ENCODE measurements at places on chromosomes 1 and 21.
A peak's percentile ranks its signal among the peaks of the same experiment; 100 is the strongest.

GRCh38 chr1:35674111-35674510, 32.8 kb upstream of the PSMB2 start:
- DNase-seq, result no peak

DNA sequence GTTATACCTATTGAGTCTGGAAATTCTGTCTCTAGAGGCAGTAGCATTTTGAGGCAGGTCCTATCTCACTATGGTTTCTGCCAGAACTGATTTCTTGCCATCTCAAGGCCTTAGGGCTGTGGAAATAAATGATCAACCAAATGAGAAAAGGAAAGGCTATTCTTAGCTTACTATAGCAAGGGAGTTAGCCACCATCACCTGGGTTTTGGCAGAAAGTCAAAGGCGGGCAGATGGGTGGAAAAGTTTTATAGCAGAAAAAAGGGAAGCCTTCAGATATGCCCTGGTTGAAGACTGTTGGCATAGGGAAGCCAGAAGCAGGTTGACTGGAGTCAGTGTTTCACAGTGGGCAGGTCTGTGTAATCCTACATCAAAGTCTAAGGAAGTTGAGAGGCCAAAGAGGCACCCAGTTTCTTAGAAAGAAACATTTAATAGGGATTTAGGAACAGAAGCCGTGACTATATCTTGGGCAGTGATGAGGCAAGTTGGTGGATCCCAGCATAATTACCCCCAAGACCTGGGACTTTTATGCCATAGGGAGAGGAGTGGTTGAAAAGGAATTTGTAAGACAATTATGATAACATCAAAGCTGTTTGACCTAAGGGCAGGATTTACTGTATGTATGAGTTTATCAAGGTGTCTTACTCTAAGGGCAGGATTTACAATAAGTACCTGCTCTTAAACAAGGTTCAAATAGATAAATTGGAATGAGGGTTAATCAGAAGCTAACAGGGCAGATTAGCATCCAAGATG, 29.7 kb downstream of the CTH start:
- DNase-seq, result no peak

- DNase-seq, result no peak
Observed at GRCh38 chr1:109096120-109096519, 5.6 kb downstream of the TMEM167B start.

DNA sequence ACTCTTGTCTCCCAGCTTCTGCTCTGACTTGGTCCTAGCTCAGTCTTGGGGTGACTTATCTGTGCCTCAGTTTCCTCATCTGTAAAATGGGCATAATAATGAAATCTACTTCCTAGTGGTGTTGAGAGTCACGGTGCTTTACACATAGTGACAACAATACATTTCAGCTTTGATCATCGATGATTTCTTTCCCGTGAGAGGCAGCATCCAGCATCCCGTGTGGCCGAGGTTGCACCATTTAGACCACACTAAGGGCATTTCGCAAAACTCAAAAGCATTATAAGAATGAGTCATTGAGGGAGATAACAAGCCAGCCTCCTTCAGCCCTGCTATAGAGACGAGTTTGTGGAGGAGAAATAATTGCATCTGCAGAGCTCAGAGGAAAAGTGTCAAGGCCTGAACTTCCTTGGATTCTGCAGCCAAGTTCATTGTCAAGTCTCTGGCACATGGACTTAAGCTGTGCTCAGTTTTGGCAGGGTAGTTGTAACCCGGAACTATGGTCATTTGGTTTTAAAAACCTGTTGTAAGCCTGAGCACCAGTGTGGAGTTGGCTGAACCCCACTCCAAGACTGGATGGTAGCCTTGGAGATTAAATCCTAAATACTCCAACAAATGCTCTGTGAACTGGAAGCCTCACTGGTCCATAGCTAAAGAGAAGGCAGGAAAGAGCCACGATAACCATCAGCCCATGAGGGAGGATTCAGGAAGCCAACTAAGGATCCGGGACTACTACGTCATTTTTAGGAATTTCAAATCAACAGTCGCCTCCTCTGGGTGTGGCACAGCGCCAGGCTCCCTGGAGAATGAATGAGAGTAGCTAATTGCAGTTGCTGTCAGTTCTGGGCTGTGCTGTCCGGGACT, 64.2 kb downstream of the TCP10L start:
- DNase-seq, result peak; percentile 82

GRCh38 chr1:203039609-203040512, 13.6 kb downstream of the PPFIA4 start:
- DNase-seq, result no peak

GRCh38 chr1:97551113-97551512, 369.7 kb downstream of the DPYD start:
- no peak for DNase-seq

DNA sequence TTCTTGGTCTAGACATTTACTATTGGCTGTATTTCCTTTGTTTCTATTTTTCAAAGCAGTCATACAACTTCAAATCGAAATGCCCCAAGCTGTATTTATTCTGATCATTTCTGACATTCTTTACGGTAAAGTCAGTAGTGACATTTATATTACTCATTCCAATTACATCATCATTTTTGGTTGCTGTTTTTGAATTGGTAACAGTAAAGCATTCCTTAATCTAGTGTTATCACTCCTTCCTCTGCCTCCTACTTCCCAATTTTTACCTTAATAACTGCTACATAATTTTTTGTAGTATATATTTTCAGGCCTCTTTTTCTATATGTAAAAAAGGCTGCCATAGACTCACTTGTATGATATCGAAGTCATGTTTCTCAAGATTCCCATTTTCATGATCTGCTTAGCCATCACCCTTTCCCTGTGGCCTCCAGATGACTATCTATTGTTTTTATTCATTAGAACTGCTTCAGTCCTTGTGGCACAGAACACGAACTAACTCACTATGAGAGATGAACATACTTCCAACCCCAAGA, 167.2 kb downstream of the RUNX1 start:
- DNase-seq, result no peak

GRCh38 chr1:56229186-56229585, 350.2 kb downstream of the PLPP3 start:
- DNase-seq, result peak; percentile 40

DNA sequence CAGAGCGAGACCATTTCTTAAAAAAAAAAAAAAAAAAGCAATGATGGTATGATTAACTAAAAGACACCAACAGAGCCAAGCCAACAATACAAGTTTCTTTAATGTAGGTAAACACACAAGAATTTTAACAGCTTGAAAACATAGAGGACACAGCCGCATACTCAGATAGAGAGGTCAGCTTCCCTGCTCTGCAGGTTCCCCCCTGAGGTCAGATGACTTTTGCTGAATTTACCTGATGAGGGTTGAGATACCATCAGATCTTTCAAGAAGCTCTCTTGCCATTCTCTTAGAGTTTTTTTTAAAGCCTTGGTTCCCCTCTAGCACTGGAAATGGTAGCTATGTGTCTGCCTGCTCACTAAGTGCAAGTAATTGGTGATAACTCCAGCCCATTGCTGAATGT, 31.1 kb downstream of the BCAS2 start:
- no peak for DNase-seq

- DNase-seq, result no peak
Observed at GRCh38 chr1:60129911-60130310, 56.3 kb upstream of the C1orf87 start.

GRCh38 chr1:111776391-111776790, 20.7 kb downstream of the DDX20 start:
- no peak for DNase-seq

DNA sequence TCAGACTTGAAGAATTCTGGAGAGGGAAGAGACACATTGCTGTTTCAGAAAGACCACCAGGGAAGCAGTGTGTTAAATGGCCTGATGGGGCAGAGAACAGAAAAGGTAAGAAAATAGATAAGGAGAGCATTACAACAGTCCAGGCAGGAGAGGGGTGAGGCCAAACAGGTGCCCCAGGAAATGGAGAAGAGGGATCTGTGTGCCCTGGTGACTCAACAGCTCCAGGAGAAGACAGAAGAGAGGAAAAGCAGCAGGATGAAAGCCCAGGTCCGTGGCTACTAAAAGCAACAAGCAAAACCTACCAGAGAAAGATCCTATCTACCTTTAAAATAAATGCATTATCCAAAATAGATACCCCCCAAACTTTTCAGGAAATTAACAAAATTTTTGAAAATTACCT, 9.2 kb downstream of the TP53BP2 start:
- DNase-seq, result no peak

DNA sequence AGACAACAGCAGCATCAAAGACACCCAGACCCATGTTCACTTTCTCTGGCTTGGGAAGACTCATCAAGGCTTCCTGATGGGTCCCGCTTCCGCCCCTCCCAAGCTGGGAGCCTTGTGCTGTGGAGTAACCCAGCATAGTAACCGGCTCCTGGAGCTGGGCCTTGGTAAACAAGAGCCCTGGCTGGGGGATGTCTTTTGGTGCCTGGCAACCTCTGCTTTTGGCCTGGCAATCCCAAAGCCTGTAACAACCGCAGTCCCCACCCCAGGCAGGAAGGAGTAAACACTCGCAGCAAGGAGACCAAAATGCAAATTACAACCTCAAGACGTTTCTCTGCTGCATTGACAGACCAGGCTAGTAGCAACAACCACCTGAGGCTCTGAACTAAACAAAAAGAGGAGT, 16.9 kb upstream of the THRAP3 start:
- peak; percentile 75 for DNase-seq

- no peak for DNase-seq
Observed at GRCh38 chr21:41962425-41962966, 8.7 kb upstream of the C2CD2 start.

DNA sequence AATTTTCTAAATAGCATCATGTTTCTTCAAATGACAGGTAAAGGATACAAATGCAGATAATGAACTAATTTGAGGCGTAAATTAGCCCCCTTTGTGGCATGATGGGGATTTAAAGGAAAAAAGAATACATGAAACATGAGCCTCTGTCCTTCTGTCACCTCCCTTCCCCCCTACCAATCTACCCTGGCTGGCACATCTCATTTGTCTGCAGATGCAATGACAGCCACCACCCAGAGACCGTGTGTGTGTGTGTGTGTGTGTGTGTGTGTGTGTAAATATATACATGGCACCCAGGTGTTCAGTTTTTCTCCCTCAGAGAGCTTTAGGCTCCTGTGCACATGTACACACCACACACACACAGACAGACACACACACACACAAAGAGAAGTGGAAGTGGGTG, 451.1 kb downstream of the RWDD3 start:
- DNase-seq, result no peak

- DNase-seq, result no peak
Observed at GRCh38 chr1:215517441-215517891, 49.6 kb upstream of the KCTD3 start.

GRCh38 chr1:14367451-14367850, 231.0 kb upstream of the KAZN start:
- no peak for DNase-seq

- no peak for DNase-seq
Observed at GRCh38 chr1:23370330-23370708, 683 bp upstream of the ZNF436 start.

DNA sequence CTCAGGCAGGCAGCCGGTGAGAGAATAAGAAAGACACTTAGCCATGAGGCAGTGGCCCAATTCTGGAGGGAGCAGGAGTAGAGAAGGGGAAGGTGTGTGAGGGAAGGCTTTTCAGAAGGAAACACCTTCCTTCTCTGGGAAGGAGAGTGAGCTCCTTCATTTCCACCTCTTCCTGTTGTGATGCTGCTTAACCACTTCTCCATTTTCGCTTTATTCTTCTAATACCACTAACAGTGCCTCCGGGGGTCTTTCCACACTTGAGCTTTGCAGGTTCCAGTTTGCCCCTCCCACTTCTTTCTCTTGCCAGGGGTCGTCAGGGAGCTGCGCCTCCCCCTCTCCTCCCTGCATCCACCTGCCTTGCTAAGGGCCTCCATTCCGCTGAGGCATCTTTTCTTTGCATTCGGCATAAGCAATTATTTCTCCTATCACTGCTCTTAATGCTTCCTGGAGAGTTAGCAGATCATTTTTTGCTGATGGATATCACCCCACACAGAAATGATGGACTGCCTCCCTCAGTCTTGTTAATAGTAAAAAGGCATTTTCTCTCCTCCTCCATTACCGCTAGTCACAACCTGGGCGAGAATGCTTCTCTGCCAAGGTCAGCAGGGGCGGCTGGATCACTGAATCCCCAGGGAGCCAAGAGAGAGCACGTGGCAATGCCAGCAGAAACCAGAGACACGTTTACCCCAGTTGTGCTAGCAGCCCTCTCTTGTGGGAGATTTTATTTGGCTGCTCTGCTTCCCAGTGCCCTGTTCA, 74.8 kb downstream of the ELAVL4 start:
- DNase-seq, result no peak

- no peak for DNase-seq
Observed at GRCh38 chr21:42777064-42777756, 102.1 kb downstream of the WDR4 start.

- no peak for DNase-seq
Observed at GRCh38 chr1:213399695-213400094, 348.7 kb downstream of the RPS6KC1 start.

GRCh38 chr1:110728388-110729001, 53.8 kb upstream of the KCNA3 start:
- DNase-seq, result no peak

DNA sequence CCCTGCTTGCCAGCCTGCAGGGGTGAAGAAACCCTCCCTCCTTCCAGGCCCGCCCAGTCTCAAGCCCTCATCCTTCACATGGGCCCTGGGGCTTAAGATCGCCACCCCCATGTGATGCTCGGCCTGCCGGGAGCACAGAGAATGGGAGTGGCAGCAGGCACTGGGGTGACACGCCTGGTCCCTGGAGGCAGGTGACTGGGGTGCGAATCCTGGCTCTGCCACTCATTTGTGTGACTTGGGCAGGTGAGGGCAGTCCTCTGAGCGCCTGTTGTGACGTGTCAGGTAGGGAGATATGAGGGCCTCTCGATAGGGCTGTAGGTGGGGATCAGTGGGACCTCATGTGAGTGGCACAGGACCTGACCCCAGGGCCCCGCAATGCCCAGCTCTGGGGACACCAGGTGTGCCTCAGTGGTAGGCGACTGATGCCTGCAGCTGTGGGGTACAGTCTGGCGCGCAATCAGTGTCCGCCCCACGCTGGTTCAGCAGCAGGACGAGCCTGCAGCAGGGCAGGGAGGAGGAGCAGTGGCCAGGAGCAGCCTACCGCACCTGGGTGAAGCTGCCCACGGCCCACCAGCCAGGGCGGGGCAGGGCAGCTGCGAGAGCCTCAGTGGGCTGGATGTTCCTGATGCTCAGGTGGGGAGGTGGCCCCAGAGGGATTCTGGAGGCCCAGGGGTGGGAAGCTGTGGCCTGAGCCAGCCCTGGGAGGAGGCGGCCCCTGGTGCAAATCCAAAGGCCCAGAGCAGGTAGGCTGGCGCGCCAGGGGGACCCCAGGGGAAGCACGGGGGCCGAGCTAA, 6.2 kb downstream of the SH2D5 start:
- DNase-seq, result no peak

DNA sequence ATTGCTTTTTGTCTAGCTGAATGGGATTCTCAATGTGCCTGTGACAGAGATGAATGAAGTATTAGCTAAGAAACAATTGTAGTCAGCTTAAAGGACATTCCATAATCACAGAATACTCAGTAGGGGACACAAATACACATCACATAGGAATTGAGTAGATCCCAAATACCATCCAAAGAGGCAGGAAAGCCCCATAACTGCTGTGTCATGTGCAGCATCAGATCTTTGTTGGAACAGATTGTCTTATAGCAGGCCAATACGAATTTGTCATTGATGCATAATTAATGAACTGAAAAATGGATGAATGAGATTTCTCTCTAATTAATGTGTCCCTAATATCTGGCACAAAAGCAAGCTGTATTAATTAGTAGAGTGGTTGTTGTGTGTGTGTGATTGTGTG, 82.3 kb upstream of the S1PR1 start:
- DNase-seq, result no peak

Measured in right hindlimb (tissue), 1 donor.